NCI-H2107 (cell line): ENCODE measurements at places on chromosomes 5 and 9.

DNA sequence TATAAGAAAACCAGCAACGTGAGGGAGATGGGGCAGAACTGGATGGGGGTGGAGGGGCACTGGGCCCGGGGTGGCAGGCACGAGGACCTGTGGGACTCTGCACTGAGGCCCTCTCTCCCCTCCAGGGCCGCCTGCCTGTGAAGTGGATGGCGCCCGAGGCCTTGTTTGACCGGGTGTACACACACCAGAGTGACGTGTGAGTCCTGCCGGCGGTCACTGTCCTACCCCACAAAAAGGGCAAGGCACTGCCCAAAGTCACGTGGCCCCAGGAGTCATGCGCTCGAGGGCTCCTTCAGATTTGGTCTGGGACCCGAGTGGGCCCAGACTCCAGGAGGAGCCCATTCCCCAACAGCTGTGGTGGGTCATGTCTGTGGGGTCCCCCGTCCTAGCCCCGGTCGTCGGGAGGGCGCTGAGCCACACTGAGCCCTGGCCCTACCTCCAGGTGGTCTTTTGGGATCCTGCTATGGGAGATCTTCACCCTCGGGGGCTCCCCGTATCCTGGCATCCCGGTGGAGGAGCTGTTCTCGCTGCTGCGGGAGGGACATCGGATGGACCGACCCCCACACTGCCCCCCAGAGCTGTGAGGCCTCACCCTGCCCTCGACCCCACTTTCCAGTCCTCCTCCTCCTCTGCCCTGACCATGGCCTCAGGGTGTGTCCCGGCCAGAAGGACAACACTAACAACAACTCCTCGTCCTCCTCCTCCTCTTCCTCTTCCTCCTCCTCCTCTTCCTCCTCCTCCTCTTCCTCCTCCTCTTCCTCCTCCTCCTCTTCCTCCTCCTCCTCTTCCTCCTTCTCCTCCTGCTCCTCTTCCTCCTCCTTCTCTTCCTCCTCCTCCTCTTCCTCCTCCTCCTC, 9.7 kb downstream of the FGFR4 start:
- DNase-seq, result no peak

GRCh38 chr9:38744484-38744883, 24.6 kb upstream of the FAM240B start:
- no peak for DNase-seq

GRCh38 chr9:89579741-89580385, 24.9 kb upstream of the GADD45G start:
- DNase-seq, result no peak

DNA sequence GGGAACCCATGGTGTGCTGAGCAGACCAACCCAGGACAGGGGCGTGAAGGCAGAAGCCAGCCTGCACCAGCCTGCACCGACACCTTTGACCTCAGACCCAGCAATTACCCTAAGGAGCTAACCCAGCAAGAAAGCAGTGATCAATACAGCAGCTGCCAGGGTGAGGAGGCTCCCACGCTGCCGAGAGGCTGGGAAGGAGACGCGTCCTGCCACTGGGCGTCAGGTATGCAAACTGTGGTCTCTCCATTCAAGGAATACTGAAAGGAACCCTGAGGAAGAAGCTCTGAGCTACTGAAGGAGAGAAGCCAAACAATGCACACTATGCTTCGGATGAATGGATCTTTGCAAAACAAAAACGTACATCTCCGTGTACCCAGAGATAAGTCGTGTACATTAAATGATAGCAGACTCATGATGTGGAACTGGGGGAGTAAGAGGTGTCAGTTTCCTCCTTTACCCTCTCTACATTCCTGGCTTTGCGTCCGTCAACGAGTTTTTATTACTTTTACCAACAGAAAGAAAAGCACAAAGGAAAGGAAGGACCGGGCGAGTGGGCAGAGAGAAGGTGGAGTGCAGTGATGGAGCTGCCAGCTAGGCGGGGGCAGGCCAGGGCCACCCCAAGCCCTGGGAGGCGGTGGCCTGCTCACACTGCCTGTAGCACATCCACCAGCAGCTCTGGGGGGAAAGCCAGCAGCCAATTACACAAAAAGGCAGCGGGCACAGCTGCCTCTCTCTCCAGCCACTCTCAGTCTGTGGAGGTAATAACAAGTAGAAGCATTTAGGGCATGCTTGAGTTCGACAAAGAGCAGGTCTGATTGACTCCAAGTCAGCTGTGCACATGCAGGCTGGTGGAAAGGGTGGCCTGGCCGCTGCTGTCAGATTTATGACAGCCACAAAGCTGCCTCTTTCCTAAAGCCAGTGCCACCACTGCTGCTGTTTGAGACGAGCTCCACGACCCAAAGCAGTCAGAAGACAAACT, 29.3 kb downstream of the RASGEF1C start:
- no peak for DNase-seq
